Esophagus squamous epithelium (tissue), 5 donors: ENCODE measurements at places on chromosomes 7 and 10.

GRCh38 chr10:18401416-18402195, 249.8 kb downstream of the NSUN6 start:
- DNase-seq: no peak

DNA sequence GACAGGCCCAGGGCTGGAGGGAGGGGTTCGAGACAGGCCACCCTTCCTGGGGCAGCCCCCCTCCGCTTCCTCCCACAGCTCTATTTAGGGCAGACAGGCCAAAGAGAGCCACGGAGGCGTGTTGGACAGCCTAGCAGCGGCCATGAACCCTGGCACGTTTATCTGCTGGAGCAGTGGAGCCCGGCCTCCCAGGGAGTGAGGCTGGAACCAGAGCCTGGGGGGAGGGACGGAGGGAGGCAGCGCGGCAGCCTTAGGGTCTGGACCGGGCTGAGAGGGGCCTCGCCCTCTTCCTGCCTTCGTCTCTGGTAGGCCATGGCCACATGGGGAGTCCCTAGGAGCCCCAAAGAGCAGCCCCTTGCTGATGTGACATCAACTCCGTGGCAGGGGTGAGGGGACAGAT, 17.1 kb downstream of the UNCX start:
- DNase-seq: no peak

GRCh38 chr10:34722404-34722803, 92.7 kb downstream of the PARD3 start:
- no peak for DNase-seq

GRCh38 chr7:39248041-39248691, 270.5 kb downstream of the POU6F2 start:
- no peak for DNase-seq

- DNase-seq: no peak
Observed at GRCh38 chr7:117402109-117402508, 25.2 kb downstream of the ASZ1 start.

- DNase-seq: no peak
Observed at GRCh38 chr7:25636168-25636567, 407.9 kb upstream of the NPVF start.

- no peak for DNase-seq
Observed at GRCh38 chr10:44619521-44619920, 234.6 kb upstream of the CXCL12 start.

- DNase-seq: no peak
Observed at GRCh38 chr7:66182920-66183319, 22.2 kb upstream of the TPST1 start.

GRCh38 chr10:44908066-44908749, 2.9 kb upstream of the TMEM72 start:
- DNase-seq: no peak

- DNase-seq: no peak
Observed at GRCh38 chr7:108094933-108095710, 35.0 kb downstream of the LAMB4 start.

DNA sequence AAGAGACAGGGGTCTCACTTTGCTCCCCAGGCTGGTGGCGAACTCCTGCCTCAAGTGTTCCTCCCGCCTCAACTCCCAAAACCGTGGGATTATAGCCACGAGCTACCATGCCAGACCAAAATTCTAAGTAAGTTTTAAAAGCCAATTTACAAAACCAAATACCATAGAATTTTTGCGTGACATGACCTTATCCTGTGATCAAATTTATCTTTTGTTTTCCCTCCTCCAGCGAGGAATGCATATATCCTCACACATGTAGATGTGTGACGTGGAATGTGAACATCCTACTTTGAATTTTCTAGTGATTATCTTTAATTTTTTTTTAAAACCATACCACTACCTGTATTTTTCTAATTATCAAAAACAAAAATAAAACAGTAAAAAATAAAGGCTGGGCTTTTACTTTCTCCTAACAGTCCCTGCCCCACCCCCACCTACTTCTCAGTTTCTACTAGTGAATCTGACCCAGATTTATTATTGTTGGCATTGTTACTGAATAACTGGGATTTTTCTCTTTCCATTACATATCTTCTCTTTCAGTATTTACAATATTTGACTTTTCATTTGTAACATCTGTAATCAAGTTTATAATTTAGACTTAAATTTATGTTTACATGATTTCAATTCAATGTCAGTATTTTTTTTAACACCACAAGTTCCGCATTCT, 26.0 kb downstream of the CYTH3 start:
- no peak for DNase-seq

- no peak for DNase-seq
Observed at GRCh38 chr7:71497256-71497946, 365.5 kb downstream of the GALNT17 start.

GRCh38 chr10:52599551-52600200, 172.9 kb downstream of the MBL2 start:
- no peak for DNase-seq

DNA sequence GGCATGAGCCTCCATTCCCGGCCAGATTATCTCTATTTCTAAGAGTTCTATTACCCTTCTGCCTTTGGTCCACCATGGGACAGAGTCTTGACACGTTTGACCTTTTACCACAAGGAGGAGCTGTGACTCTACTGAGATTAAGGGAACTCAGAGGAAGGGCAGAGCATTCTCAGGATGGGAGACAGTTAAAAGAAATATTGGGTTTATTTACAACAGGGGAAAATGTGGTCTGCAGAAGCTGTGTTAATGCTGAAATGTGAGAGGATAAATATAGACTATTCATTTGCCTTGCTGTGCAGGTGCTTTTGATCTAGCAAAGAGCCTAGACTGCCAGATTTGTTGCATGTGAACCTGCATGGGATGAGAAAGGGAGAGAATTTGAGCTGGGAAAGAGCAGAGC, 45.8 kb upstream of the PRSS58 start:
- no peak for DNase-seq

DNA sequence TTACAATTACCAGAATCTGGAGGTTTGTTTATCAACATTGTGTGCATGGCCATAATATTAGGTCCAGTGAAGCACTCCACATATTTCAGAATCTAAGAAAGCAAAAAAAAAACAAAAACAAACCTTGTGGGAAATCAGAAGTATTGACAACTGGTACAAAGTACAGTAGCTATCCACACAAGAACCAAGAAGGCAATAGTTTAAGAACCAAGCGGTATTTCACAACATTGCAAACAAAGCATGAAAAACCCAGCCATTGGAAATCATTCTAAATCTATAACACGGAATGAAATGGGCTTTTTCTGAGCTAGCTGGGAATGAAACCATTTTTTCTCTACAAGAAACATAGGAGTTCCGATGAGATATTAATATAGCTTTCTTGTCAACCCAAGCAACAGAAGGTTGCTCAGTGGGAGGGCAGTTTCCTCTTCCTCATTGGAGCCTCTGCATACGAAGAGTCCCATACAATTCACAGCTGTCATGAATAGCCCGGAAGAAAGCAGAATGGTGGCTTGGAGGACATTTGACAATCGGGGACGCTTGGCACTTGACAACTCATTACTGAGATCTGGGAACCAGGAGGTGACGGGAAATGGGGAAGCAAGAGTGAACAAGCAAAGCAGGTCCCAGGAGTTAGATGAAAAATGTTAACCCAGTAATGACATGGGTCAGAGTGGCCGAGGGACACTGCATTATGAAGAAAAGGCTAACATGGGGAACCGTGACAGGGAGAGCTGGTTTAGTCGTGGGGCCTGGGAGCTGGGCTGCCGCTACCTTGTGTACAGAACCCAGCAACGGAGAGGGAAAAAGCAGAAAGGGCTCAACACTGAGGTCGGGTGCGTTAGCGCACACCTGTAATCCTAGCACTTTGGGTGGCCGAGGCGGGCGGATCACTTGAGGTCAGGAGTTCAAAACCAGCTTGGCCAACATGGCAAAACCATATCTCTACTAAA, 7.8 kb downstream of the PHYH start:
- no peak for DNase-seq

DNA sequence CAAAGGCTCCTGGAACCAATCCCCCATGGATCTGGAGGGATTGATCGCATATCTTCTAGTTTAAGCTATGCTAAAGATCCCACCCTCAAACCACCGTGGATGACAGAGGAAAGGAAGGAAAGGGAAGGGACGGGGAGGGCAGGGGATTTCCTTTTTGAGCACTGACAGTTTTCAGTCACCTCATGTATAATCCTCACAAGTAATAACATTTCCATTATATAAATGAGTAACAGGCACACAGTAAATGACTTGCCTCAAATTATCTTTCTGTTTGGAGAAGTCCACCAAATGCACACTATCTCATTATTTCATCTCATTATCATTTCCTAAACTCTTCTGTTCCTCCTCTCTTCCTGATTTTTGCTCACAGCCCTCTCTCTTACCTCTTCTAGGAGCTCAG, 127.1 kb upstream of the AOAH start:
- DNase-seq: no peak

- no peak for DNase-seq
Observed at GRCh38 chr7:1552200-1552599, 3.8 kb downstream of the TMEM184A start.

- no peak for DNase-seq
Observed at GRCh38 chr10:44704616-44705015, 206.5 kb upstream of the TMEM72 start.

DNA sequence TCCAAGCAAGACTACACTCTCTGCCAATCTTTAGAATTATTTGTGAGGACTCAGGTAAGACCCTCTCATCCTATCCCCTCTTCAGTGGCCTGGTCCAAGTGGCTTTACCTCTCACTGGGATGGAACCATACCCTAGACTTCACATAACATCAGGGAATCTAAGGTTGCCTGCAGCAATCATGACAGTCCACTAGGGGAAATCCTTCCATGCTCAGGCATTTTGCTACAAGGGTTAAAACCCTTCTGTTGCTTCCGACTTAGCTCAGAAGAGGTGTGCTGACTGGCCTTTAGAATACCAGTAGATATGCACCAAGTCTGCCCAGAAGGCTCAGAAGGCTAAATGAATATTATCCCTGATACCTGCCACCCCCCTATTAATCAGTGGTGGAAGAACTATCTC, 24.9 kb upstream of the NPS start:
- DNase-seq: no peak

GRCh38 chr7:48244864-48245271, 73.6 kb downstream of the ABCA13 start:
- no peak for DNase-seq

DNA sequence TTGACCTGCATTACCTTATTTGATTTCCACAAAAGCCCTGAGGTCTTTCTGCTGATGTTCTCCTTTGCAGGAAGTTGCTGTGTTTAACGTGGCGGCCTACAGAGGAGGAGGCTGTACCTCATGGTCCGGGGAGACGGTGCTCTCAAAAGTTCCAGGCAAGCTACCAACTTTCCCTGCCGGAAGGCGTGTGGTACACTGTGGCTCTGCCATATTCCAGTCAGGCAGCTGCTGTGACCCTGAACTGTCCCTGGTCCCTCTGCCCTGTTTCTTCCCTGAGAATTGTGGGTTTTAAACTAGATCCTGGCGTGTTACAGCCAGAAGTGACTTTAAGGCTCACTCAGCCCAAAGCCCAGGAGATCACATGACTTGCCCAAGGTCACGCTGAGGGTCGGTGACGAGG, 139.2 kb downstream of the TEX36 start:
- DNase-seq: no peak

DNA sequence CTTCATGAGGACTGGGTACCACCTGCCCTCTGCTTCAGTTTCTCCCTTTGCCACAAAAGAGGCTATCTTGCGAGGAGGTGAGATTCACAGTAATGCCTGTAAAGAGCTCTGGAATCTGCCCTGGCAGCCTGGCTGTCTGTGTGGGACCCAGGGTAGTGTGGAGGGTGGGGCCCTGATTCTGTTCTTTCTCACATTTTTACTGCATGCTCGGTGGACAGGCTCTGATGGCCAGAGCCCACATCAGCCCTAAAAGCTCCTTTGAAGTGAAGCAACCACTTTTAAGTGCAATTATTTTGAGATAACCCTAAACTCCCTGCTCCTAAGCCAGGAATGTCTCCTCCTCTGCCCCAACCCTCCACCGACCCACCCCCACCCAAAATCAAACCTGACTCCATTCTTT, 92.1 kb upstream of the PODXL start:
- no peak for DNase-seq

DNA sequence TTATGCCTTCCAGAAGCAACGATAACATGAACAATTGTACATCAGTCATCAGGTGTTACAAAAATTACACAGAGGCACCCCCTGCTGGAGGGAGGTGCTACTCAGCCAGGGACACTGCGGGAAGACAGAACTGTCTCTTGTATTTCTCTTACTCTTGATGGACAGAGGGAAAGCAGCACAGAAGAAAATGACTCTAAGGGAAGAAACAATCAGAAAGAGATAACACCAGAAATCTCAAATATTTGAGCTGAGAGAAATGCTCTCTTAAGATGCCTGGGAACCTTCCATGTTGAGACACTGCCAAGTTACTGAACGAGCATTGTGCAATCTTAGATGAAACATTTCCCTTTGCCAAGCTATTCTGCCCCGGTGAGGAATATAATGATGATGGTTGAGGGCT, 227.6 kb upstream of the NPSR1 start:
- no peak for DNase-seq

GRCh38 chr10:72277996-72278667, 4.4 kb downstream of the DDIT4 start:
- no peak for DNase-seq

- no peak for DNase-seq
Observed at GRCh38 chr7:65809259-65809981, 63.5 kb upstream of the VKORC1L1 start.

GRCh38 chr7:23295401-23295697, 3.8 kb upstream of the MALSU1 start:
- DNase-seq: no peak

- no peak for DNase-seq
Observed at GRCh38 chr7:3310884-3311283, 9.8 kb downstream of the SDK1 start.

DNA sequence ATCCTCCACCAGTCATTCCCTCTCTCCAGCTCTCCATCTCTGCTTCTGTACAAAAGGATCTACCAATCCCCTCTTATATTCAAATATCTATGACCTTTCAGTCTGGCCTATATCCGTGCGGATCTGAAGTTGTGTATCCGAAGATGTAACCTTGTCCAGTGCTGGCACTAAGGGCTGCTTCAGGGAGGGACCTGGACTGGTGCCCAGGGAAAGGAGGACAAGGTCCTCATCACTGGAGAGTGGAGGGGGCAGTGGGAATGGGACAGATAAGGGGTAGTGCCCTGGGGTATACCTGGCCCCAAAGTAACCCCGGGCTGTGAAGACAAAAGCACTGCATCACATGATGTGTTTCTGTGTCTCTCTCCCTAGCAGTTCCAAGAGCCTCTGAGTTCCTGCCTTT, 1.8 kb downstream of the TMEM225B start:
- DNase-seq: no peak

- no peak for DNase-seq
Observed at GRCh38 chr10:6207658-6208057, 4.9 kb downstream of the PFKFB3 start.

- DNase-seq: no peak
Observed at GRCh38 chr10:45463244-45464116, 89.5 kb downstream of the ALOX5 start.

GRCh38 chr10:113084031-113084430, 134.0 kb downstream of the TCF7L2 start:
- DNase-seq: no peak

- no peak for DNase-seq
Observed at GRCh38 chr7:121123032-121123431, 134.5 kb downstream of the CPED1 start.
